ENCODE measurements at places on chromosomes 7 and 10. TPM values are rescaled to one million over a fixed set of nuclear protein-coding genes. Genes with fewer than 3 reads are reported as not detected.

The HABP2 gene
- not detected for total RNA-seq

The MTURN gene
- total RNA-seq = 6.3 TPM

The NPTX2 gene
- 0.69 TPM for total RNA-seq

The ZNF117 gene
- 5.8 TPM for total RNA-seq

The PIK3CG gene
- total RNA-seq = 5.3 TPM

The CPSF4 gene
- total RNA-seq = 21.9 TPM

The ITPRID1 gene
- not detected for total RNA-seq

The TFR2 gene
- total RNA-seq = 0.57 TPM

The ANXA7 gene
- 77.1 TPM for total RNA-seq

The MRC1 gene
- total RNA-seq = 2.1 TPM

The COL13A1 gene
- total RNA-seq = 3.1 TPM

The CTAGE6 gene
- 0.32 TPM for total RNA-seq

The TIMM23 gene
- total RNA-seq = 50.0 TPM

The FFAR4 gene
- total RNA-seq = not detected

The CLRN3 gene
- not detected for total RNA-seq

The PRKCQ gene
- total RNA-seq = 0.16 TPM

The FAM241B gene
- total RNA-seq = 0.88 TPM

The FAM180A gene
- 0.16 TPM for total RNA-seq

The PPP1R3C gene
- 0.57 TPM for total RNA-seq

The WEE2 gene
- not detected for total RNA-seq
